ENCODE measurements at places on chromosomes 16 and 17.

DNA sequence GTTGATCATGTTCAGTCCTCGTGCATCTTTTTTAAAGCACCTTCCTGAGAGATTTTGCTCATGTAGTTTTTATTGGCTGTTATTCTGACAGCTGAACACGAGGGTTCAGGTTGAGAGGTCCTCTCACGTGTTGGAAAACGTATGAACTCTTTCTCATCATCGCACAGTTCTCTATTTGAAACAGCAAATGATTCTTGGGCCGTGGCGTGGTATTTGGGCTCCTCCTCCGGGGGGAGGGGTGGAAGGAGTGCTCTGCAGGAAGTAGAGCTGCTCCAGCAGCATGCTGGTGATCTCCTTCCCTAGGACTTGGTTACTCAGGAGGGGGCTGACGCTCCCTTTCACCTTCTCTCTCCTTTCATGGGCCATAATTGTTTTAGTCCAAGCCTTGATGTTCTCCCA is 70.4 kb downstream of the KSR1 start:
- peak; percentile 32 for DNase-seq

DNA sequence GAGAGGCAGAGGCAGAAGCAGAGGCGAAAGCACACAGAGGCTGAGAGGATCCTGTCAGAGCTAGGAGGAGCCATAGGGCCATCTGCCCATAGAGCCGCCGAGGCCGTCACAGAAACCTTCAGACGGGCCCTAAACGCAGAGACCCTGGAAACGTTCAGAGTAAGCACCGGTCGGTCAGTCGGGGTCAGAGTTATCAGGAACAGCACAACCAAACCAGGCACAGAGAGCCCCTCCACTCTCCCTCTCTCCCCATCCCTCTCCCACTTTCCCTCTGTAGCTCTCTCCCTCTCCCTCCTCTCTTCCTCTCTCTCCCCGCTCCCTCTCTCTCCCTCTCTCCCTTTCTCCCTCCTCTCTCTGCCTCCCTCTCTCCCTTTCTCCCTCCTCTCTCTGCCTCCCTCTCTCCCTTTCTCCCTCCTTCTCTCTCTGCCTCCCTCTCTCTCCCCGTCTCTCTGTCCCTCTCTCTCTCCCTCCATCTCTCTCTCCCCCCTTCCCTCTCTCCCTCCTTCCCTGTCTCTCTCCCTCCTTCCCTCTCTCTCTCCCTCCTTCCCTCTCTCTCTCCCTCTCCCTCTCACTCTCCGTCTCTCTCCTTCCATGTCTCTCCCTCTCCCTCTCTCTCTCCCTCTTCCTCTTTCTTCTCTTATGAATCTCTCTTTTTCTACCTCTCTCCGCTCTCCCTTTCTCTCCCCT is 138.9 kb downstream of the C16orf95 start:
- DNase-seq: peak; percentile 17

GRCh38 chr16:81616321-81617020 is 162.6 kb upstream of the PLCG2 start:
- DNase-seq: no peak

GRCh38 chr16:7651803-7652570 is 319.3 kb downstream of the RBFOX1 start:
- DNase-seq: no peak

GRCh38 chr16:67881621-67882161 is 3.0 kb upstream of the NRN1L start:
- DNase-seq: no peak

DNA sequence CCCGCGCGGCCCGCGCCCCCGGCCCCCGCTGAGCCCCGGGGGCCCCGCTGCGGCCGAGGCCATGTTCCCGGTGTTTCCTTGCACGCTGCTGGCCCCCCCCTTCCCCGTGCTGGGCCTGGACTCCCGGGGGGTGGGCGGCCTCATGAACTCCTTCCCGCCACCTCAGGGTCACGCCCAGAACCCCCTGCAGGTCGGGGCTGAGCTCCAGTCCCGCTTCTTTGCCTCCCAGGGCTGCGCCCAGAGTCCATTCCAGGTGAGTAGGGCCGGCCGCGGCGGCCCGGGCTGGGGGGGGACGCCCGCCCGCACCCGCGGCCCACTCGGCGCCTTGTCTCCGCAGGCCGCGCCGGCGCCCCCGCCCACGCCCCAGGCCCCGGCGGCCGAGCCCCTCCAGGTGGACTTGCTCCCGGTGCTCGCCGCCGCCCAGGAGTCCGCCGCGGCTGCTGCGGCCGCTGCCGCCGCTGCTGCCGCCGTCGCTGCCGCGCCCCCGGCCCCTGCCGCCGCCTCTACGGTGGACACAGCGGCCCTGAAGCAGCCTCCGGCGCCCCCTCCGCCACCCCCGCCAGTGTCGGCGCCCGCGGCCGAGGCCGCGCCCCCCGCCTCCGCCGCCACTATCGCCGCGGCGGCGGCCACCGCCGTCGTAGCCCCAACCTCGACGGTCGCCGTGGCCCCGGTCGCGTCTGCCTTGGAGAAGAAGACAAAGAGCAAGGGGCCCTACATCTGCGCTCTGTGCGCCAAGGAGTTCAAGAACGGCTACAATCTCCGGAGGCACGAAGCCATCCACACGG is 504 bp downstream of the MAZ start:
- DNase-seq: peak; percentile 52

GRCh38 chr17:51044976-51045375 is 75.7 kb downstream of the SPAG9 start:
- no peak for DNase-seq

DNA sequence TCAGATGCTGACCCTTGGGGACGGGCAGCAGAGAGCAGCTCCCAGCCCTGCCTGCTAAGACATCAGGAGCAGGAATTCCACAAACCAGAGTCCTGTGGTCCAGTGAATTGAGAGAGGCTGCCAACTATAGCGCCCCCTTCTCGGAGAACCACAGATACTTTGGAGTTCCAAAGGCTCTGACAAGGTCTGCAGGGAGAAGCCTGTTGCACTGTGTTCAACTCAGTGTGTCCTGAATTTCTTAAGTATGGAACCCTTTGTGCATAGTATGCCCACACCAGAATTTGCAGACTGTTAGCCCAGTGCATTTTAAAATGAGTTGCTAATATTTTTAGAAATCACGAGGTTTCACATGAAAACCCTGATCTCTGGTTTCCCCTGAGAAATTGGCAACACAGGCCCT is 223.4 kb downstream of the KATNIP start:
- DNase-seq: no peak

DNA sequence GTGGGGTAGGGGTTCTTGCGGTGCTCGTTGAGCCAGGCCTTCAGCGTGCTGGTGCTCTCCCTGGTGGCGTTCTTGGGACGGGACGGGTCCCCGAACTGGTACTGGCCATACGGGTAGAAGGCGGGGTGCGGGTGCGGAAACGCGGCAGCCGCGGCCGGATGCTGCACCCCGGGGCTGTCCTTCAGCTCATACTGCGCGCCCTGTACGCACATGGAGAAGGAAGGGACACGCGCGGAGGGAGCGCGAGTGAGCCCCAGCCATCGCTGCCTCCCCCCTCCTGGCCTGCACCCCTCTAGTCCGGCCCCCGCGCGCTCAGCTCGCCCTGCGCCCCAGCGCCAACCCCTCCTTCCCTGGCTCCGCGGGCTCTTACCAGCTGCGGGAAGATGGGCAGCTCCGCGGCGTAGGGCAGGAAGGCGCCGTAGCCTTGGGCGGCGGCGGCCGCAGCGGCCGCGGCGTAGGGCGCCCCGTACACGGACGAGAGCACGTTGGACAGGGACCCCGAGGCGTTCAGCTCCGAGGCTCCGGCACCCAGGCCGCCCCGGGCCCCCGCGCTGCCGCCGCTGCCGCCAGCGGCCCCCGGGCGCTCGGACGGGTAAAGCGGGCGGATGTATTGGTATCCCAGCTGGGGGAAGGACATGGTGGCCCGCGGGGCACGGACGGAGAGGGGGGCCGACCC is 1.0 kb downstream of the IRX3 start:
- DNase-seq: peak; percentile 25

GRCh38 chr17:56291226-56291805 is 138.0 kb downstream of the ANKFN1 start:
- no peak for DNase-seq

- DNase-seq: peak; percentile 52
Observed at GRCh38 chr17:4934173-4934979, 2.3 kb downstream of the GP1BA start.
